ENCODE measurements at places on chromosomes 5 and 9.
A peak's percentile ranks its signal among the peaks of the same experiment; 100 is the strongest.

- DNase-seq: no peak
These were observed 9.0 kb upstream of the ZSWIM6 start for GRCh38 chr5:61322738-61323725.

- no peak for DNase-seq
These were observed 185.0 kb downstream of the GLIS3 start for GRCh38 chr9:4114569-4115505.

DNA sequence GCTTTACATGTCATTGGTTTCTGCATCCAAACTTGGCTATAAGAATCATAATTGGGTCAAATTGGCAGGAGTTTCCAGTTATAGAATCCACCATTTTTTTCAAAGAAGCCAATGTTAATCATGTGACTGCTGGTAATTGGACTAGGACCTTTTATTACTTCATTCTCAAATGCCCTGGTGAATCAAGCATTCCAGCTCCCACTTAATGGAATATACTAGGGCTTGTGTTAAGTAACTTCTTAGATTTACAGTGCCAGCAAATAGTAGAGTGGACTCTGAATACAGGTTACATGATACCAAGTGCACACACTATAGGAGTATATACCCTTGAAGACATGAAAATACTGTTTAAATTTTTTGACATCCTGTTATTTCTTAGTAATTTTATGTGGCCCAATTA lies 96.7 kb downstream of the NUDT12 start:
- DNase-seq: no peak

DNA sequence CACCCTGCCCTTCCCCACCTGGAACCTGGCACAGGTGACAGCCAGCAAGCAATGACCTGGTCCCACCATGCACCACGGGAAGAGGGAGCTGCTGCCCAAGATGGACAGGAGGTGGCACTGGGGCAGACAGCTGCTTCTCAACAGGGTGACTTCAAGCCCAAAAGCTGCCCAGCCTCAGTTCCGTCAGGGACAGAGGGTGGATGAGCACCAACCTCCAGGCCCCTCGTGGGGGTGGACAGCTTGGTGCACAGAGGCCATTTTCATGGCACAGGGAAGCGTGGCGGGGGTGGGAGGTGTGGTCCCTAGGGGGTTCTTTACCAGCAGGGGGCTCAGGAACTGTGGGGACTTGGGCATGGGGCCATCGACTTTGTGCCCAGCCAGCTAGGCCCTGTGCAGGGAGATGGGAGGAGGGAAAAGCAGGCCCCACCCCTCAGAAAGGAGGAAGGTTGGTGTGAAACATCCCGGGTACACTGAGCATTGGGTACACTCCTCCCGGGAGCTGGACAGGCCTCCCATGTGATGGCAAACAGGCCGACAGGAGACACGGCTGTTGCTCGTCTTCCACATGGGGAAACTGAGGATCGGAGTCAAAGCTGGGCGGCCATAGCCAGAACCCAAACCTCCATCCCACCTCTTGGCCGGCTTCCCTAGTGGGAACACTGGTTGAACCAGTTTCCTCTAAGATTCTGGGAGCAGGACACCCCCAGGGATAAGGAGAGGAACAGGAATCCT lies 1.9 kb downstream of the CEL start:
- no peak for DNase-seq

GRCh38 chr5:75617736-75618352 lies 6.6 kb downstream of the ANKDD1B start:
- DNase-seq: no peak

DNA sequence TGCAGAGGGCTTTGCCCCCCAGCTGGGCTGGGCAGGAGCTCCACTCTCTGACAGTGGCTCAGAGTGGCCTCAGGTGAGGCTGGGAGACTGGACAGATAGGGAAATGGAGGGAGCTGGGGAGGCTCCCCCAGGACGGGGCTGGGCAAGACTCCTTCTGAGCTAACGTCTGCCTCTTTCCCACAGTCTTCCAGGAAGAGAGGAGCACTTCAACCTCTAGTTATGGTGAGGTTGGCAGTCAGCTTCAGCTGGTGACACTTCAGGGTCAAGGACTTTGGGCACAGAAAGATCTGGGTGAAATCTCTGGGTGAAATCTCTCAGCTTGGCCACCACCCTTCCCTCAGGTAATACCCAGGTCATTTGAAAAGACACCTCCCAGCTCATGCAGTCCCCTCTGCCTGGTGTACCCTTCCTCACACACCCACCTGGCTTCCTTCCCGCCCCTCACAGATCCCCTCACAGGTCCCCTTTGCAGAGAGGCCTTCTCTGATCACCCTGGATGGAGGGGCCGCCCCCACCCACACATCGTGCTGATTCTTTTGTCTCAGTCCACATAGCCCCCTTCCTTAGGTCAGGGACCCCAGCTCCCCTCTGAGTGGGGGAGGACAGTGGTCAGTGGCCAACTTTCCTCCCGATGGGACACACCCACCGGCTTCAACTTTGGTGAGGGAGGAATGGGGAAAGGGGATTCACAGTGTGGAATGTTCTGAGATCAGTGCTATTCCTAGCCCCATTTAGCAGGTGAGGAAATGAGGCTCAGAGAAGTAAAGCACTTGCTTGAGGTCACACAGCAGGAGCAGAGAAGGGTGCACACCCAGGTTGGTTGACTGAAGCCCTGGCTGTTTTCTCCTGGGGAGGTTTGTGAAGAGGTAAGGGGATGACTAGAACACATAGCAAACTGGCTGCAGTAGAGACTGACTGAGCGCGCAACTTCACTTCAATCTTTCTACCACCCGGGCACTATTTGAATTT lies 15.8 kb upstream of the NEURL1B start:
- DNase-seq: no peak

DNA sequence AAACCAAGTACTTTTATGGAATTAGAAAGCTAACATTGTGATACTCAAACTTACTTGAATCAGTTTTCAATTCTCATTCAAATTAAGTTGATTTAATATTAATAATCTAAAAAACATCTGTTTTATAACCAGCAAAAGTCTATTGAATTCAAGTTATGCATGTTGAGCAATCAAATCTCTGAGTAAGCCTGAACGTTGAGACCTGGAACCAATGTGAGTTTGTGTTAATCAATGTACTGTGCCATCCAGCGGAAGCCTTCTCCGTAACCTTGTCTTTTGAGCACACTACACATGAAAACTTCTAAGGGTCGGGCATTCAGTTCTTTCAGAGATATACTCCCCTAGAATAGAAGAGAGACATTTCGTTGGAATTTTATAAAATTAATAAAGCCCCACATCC lies 25.9 kb downstream of the SAR1B start:
- DNase-seq: no peak

GRCh38 chr5:142816531-142817430 lies 46.6 kb downstream of the ARHGAP26 start:
- peak; percentile 54 for DNase-seq

DNA sequence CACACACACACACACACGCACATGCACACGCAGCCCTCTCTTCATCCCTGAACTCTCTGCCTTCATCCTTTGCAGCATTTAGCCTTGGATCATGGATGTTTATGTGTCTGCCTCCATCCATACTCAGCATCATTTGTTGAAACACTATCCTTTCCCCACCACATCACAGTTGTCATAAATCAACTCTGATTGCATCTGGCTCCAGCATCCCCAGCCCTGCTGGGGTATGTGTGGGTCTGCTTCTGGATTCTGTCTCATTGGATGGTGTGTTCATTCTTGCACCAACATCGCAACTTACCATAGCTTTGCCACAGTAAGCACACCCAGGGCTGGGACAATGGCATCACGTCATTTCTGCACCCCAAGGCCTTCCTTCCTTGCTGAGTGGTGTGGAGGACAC lies 175.4 kb downstream of the RGS3 start:
- no peak for DNase-seq

DNA sequence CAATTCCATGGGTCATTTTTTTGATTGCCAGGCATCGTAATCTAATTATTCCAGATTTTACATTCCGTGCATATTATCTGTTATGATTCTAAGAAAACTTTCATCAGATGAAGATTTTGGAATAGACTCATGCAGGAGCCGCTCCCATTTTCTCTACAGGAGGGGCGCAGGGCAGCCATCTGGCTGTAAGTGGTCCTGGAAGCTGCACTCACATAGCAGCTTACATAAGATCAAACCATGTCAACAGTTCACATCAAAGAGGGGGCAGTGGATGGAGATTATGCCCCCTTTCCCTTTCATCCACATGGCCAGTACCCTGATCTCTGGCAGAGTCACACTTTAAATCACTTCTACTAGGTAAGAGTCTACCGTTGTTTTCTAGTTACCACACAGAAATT lies 73.3 kb upstream of the PCA3 start:
- no peak for DNase-seq

- DNase-seq: no peak
These were observed 8.9 kb downstream of the SRP19 start for GRCh38 chr5:112869948-112870347.

DNA sequence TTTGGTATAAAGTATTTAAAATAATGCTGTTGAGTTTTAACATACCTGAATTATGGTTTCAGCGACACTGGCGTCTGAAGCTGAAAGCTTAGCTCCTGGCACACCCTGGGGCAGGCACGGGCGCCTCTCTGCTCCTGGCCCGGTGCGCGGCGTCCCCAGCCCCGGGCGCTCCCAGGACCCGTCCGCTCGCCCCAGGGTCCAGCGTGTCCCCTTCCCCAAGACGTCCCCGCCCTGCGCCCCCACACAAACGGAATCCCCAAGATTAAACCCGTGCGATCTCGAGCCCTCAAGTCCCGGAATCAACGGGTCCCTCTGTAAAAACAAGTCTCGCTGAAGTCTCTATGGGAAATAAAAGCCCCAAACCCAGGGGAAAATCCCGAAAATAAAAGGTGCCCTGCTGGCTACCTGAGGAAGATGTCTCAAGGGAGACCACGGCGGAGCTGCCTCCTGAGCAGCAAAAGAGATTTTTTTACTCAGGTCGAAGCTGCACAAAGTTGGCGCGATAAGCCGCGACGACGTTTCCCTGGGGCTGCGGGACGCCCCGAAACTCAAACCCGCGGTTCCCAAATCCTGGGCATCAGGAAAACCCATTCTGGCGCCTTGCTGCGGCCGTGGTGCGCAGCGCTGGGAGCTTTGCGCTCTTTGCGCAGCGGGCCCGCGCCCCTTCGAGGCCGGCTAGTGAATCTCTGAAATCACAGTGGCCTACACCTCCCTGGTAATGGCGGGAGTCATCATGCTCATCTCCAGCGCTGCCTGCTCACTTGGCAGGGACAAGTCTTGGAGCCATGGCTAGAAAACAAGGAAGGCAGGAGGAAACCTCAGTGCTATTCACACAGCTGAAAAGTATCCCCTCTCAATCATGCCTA lies 6.3 kb upstream of the IFNA8 start:
- DNase-seq: no peak

Data from NCI-H345 (cell line).